ENCODE measurements at places on chromosomes 2 and 18.

DNA sequence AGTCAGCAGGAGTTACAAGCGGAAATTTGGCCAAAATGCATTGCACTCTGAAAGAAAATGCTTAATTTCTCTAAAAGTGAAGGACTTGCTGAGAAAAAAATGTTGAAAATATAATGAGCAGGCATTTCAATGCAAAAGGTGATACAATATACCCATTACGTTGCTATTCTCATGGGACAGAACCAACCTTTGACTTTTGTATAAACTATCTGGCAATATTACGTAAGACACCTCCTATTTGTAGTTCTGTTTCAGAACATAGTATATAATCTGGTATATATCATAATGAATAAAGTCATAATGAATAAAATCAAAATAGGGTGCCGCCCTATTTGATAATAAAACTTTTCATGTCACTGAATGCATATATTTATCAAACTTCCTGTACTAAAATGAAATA, 286.2 kb upstream of the SESTD1 start:
- no peak for DNase-seq

DNA sequence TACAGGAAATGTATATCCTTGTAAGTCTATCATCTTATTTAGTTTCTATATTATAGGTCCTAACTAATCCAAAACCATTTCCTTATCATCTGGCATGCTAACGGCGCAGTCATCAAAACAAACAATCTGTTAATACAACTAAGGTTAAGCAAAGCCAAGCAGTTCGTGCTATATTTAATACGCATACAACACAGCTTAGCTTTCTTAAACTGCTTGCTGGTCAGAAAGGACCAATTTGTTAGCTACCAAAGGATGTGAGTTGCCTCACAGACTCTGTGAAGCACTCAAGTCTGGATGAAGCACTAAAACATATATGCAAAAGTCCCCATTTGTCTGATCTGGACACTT, 67.0 kb downstream of the ZEB2 start:
- no peak for DNase-seq

GRCh38 chr2:179071810-179072355, 21.9 kb upstream of the CCDC141 start:
- no peak for DNase-seq

- DNase-seq = no peak
Observed at GRCh38 chr2:170817093-170818035, 677 bp downstream of the GAD1 start.

GRCh38 chr2:163471947-163472346, 263.9 kb downstream of the FIGN start:
- DNase-seq = no peak

GRCh38 chr2:182949052-182949451, 82.6 kb upstream of the FRZB start:
- DNase-seq = no peak

- no peak for DNase-seq
Observed at GRCh38 chr2:181782660-181783059, 102.3 kb upstream of the NEUROD1 start.

GRCh38 chr18:24089076-24089475, 49.8 kb upstream of the CABYR start:
- no peak for DNase-seq

- no peak for DNase-seq
Observed at GRCh38 chr2:175871331-175872004, 130.6 kb downstream of the LNPK start.

- no peak for DNase-seq
Observed at GRCh38 chr18:73232933-73233332, 365.1 kb upstream of the NETO1 start.

- no peak for DNase-seq
Observed at GRCh38 chr2:62320657-62321357, 124.9 kb downstream of the B3GNT2 start.

DNA sequence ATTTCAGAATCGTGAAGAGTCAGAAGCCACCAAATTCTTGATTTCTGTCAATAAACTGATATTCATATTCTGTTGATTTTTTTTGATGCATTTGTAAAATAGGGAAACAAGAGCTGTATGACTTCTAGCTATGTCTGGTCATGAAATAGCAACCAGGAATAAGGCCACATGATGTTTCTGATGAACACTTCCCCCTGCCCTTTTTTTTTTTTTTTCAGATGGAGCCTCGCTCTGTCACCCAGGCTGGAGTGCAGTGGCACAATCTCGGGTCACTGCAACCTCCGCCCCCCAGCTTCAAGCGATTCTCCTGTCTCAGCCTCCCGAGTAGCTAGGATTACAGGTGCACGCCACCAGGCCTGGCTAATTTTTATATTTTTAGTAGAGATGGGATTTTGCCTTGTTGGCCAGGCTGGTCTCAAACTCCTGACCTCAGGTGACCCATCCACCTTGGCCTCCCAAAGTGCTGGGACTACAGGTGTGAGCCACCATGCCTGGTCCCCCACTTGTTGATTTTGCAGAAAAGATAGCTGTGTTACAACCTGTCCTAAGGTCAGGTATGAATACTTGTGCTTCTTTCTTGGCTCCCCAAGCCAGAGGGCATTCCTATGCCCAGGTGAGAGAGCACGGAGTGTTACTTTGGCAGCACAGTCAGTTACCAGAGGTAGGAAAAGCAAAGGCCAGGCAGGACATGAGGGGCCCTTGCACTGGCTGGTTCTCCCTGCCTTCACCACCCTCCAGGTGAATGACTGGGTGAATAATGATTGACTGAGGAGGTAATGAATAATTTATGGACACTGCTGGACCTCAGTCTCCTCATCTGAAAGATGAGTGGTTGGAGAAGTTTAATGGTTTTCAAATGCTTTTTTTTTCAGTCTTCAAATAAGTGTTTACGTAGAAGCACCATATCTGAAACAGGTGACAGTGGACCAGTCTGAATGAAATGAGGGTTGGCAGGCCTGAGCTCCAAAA, 39.6 kb downstream of the PAX8 start:
- no peak for DNase-seq

DNA sequence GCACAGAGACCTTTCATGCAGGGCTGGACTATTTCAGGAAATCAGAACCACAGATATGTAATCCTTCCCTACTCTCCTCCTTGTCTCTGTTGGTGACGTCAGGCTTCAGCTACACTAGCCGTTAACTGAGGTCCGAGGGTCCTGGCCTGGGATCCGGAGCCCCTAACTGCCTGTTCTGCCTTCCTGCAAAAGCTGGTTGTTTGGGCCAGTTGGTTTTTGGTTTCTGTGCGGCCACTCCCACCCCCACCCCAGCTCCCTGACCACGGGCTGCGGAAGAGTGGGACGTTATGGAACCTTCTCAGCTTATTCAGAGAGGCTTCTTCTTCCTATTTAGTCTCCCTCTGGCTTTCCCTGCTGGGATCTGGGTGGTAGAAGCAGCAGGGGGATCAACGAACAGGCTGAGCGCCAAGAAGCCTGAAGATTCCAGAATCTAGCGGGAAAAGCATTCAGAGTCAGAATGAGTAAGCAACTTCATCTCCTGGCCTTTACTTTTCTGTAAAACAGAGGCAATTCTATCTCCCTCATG, 49.3 kb upstream of the ROCK2 start:
- no peak for DNase-seq

DNA sequence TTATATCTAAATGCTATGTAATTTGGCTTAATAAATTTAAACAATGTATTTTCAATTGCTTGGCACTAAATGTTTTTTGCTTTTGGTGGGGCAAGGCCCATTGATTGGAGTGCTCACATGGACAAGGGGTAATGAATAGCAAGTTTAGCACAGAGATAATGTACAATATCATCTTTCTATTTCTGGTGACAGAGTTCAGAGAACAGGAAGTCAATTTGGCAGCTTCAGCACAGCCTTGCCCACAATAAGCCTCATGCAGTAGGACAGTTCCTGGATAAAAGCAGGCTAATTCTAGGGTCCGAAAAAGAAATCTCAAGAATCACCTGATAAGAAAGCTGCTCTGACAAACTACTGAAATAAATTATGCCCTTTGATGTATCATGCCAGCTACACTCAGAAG, 443.9 kb upstream of the FSHR start:
- DNase-seq = no peak

DNA sequence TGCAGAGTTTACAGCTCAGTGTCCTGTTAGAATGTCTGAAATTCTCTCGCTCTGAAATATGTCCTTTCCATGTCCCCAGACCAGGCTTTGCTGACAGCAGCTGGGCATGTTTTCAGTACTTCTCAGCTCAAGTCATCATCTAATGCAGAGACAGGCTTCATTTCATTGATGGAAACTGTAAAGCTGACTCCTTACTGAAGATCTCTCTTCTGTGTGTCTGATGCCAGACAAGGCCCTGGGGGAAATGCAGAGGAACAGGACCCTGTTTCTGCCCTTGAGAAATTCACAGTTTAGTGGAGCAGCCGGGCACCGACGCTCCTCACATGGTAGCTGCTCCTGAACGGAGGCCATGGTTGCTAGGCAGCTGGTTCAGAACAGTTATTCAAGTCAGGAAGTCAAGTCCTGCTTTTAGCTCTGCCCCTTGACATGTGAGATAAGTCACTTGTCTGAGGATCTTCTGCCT, 24.6 kb upstream of the FZD7 start:
- DNase-seq = no peak

GRCh38 chr2:224769489-224769888, 53.3 kb upstream of the CCDC195 start:
- DNase-seq = no peak

DNA sequence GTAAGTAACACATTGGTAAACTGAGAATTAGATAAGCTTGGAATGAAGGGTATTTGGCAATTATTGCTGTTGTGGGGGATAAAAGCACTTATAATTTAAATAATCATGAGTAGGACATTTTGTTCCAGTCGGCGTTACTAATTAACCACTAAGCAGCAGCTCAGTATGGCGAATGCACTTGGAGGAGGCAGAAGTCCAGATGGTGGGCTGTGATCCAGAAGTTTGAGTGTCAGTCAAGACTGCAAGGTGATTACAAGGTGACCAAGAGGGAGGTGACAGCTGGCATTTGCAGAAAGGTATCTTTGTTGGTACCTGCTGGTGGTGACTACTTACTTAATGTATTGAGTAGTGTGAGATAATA, 643.6 kb upstream of the FAM98A start:
- DNase-seq = no peak

DNA sequence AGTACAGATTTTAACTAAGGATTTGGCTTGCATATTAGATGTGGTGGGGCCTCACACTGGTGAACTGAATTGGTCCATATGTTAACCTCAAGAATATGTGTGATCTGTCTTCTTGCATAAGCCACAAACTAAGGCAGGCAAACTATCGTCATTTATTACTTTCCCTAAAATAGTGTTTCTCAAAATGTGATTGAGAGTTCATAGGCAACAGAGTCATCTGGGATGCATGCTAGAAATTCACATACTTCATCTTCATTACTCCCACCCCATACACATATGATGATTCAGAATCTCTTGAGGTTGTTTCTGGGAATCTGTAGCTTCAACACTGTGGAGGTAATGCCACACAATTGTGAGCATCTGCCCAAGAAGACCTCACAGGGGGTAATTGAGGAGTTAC, 822.8 kb upstream of the CDH2 start:
- no peak for DNase-seq

DNA sequence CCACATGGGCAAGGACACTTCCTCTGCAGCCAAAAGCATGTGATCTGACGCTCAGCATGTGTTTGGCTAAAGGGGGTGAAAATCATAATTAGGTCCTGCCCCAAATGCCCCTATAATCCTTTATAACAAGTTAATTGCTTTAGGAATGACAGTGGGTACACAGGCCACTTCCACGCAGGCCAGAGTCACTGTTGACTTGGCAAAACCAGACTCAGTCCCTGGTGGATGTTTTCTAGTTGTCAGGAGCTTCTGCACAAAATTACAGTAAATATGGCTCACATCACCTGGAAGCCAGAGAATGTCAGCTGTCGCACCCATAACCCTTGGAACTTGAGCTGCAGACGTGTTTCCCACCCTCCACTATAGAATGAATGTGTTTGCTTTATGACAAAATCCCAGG, 13.3 kb upstream of the PXDN start:
- no peak for DNase-seq

DNA sequence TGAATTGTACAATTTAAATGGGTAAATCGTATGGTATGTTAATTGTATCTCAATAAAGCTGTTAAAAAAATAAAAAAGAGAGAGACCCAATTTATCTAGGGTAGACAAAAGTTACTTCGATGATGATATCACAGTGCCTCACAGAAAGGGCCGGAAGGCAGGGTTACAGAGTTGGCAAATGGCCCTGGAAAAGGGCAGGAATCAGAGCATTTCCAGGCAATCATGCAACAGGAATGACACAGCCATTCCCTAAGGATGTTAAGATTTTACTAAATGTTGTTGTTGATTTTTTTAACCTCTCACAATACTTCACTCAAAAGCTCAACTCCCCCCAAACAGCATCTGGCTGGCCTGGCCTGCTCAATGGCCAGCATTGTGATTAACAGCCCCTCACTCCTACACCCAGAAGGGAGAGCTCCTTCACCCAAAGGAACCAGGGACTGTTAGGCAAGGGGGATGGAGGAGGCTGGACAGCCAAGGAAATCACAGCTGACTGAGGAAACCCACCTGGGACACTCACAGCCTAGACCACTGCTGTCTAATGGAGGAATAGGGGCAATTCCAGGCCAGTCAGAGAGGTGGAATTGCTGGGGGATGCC, 7.7 kb upstream of the SP100 start:
- DNase-seq = no peak

DNA sequence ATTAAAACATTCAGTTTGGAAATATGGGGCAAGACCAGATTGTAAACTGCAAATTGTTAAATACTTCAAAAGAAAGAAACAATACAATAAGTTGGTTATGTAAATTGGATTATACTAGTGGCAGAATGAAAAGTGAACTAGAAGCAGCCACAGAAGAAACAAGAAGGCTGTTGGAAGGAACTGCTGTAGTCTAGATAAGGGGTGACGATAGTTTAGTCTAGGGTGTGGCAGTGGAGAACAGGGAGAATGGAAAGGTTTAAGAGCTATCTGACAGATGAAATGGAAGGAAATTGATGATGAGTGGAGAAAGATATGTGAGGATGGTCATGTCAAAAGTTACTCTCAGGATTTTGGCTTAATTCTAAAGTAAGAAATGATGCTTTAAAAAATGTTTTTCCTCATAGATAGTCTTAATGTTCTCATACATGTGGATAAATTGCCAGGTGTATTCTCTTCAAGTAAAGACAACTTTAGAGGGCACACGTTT, 179.7 kb downstream of the GPD2 start:
- DNase-seq = no peak

- no peak for DNase-seq
Observed at GRCh38 chr2:164917296-164917903, 37.9 kb downstream of the SLC38A11 start.

DNA sequence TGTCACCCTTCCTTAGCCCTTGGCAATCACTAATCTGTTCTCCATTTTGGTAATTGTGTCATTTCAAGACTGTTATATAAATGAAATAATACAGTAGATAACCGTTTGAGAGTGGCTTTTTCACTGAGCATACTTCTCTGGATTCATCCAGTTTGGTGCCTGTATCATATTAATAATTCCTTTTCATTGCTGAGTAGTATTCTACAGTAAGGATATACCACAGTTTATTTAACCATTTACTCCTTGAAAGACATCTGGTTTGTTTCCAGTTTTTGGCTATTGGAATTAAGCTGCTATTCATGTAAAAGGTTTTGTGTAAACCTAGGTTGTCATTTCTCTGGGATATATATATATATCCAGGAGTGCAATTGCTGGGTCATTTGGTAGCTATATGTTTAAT, 44.6 kb upstream of the TGFA start:
- DNase-seq = no peak

Data from activated T-helper 9 cell treated with anti-CD3 and anti-CD28 coated beads, Interleukin-2, amount 50 U/mL, for 16 hours (primary cell).